KBM-7 (cell line): ENCODE measurements at places on chromosomes 4 and X.
A peak's percentile ranks its signal among the peaks of the same experiment; 100 is the strongest.

- no peak for DNase-seq
Observed at GRCh38 chrX:69948276-69948797, 101.4 kb downstream of the AWAT2 start.

GRCh38 chr4:4457803-4458553 is 71.1 kb downstream of the NSG1 start:
- DNase-seq = no peak

DNA sequence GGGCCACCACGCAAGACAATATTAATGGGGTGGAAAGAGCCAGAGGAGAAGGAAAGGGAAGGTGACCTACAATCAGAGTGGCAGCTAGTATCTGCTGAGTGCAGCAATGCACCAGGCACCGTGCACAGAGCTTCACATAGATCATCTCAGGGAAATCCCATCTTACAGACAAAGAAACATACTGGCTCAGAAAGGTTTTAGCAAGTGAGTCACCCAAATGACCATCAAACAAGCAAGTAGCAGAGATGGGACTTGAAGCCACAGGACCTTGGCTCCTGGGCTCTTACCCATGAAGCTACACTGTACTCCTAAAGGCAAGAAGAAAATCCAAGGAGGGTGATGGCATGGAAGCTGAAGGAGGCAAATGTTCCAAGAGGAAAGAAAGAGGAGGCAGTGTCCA is 6.8 kb downstream of the ANXA5 start:
- no peak for DNase-seq

DNA sequence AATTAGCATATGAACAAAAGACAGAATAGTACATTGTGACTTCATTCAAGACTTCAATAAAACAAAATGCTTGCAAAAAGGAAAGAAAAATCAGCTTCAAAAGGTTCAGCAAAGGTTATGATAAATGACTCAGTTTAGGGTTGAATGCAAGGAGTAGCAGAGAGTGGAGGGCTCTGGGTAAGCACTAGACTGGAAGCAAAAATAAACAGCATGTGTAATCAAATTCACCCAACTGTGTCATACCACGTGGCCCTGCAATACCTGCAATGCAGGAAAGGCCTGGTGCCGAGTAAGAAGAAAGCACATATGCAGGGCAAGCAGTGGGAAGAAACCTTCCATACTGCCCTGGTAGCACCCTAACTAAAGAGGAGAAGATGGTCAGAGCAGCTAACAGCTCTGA is 88.7 kb downstream of the ATP11C start:
- no peak for DNase-seq

- no peak for DNase-seq
Observed at GRCh38 chr4:181536811-181537434, 706.3 kb upstream of the TENM3 start.

- DNase-seq = no peak
Observed at GRCh38 chrX:17830211-17830610, 30.9 kb downstream of the RAI2 start.

DNA sequence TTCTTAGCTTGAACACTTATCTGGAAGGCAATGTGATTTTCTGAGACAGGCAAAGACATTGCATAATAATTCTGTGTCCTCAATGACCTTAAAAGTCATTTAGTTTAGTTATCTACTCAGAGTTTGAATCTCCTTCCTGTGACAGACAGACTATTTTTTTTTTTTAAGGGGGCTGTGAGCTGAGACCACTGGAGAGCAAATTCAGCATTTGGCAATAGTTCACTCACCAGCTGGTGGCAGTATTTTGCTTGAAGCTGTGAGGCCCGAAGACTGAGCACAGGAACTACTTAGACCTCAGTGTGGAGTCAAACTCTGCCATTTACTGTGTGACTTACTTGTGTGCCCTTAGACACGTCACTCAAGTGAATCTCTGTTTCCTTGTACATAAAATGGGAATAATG is 22.9 kb upstream of the CPE start:
- DNase-seq = peak; percentile 44
